ENCODE measurements at places on chromosomes 13 and 19. TPM values are rescaled to one million over a fixed set of nuclear protein-coding genes. Genes with fewer than 3 reads are reported as not detected.

ICAM4 gene
- 4.0 TPM for total RNA-seq

IFNL1 gene
- total RNA-seq: not detected

MISP gene
- total RNA-seq: 138 TPM

- DNase-seq: no peak
Observed at GRCh38 chr13:60623151-60623550, 226.1 kb downstream of the TDRD3 start.

GRCh38 chr19:35608251-35608650, 4.3 kb upstream of the HAUS5 start:
- peak; percentile 12 for DNase-seq

All from bronchial epithelial cell (primary cell).